IPS-NIHi11 (cell line): ENCODE measurements at places on chromosomes 2 and 18.
A peak's percentile ranks its signal among the peaks of the same experiment; 100 is the strongest.

- no peak for DNase-seq
These were observed at the start of gene C2orf80 for GRCh38 chr2:208189810-208190503. C2orf80 (minus strand) TSS chr2:208190030; CDS start chr2:208186986, 3,044 bp downstream.

- no peak for DNase-seq
These were observed 253.2 kb downstream of the TFCP2L1 start for GRCh38 chr2:121031568-121032340.

- peak; percentile 87 for DNase-seq
These were observed 19.8 kb downstream of the BIN1 start for GRCh38 chr2:127086990-127087790.

DNA sequence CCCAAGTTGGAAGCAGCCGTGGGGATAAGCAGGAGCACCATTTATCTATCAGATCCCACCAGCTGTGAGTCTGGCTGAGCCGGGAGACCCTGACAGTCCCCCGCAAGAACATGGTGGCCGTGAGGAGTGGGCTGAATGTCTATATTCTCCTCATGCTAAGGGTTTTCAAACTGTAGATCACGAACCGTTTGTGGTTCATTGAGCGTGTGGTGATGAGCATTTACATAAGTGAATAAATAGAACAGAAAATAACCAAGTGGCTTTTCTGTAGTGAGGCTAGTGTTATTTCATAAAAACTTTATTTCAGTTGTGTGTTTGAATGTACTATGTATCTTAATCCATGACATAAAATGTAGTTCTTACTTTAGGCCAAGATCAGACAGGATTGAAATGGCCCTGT lies 190.2 kb upstream of the APCDD1 start:
- no peak for DNase-seq

DNA sequence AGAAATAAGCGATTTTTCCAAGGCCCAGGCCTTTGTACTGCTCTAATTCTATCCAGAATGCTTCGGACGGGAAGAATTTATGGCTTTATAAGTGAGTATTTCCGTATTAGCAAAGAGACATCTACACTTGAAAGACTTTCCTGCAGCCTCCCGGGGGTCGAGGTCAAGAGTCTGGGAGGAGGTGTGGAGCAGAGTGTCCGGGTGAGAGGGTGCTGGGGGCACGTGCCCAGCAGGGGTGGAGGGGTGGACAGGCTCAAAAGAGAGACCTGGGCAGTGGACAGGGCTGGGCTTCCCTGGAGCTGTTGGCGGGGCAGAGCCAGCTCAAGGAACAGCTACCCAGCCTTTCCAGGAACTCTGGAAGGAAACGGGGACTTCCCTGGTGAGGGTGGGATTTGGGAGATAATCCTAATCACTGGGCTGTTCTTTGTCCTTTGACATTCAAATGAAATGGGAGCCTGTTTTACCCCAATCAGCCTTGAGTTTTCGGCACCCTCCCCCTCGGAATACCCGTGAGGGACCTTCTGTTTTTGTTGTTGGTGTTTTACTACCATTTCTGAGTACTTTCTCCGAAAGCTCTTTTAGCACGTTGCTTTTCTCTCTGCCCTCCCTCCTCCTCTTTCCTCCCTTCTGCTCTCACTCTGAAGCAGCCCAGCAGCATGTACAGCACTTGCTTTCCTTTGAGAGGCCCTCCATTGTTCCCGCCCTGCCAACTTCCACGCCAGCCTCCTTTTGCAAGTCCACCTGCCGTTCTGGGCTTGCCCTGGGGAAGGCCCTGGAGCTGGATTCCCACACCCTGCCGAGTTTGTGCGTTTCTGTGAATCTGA lies 164.7 kb downstream of the AGAP1 start:
- peak; percentile 68 for DNase-seq

GRCh38 chr2:58606799-58607198 lies 365.7 kb upstream of the FANCL start:
- no peak for DNase-seq
